ENCODE measurements at places on chromosomes 4 and X. TPM values are rescaled to one million over a fixed set of nuclear protein-coding genes. Genes with fewer than 3 reads are reported as not detected.

- DNase-seq: no peak
Observed at GRCh38 chr4:8736090-8736825, 135.4 kb downstream of the HMX1 start.

- no peak for DNase-seq
Observed at GRCh38 chr4:7470522-7471128, 35.9 kb upstream of the PSAPL1 start.

DNA sequence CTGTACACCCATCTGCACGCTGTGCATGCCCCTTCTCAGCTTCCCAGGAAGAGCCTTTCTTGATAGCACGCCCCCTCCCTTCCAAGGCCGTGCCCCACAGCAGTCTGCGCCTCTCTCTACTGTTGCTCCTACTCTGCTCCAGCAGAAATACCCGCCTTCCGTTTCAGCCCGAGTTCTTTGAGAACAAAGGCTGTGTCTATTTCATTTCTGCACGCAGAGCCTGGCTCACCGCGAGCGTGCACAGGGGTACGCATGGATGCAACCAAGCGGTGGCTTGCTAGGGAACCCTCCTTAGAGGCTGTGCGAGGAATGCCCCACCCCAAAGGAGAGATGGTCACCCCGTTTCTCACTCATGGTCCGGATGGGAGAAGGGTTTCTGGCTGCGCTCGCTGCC is 485 bp downstream of the AADAT start:
- DNase-seq: no peak

The HTN3 gene
- total RNA-seq: not detected

- DNase-seq: no peak
Observed at GRCh38 chr4:139710073-139710472, 44.5 kb downstream of the MGST2 start.

- DNase-seq: no peak
Observed at GRCh38 chr4:108303488-108304177, 134.9 kb upstream of the LEF1 start.

GRCh38 chr4:123198706-123199105 is 197.9 kb upstream of the SPRY1 start:
- no peak for DNase-seq

The EDNRA gene
- total RNA-seq: 10.5 TPM

- no peak for DNase-seq
Observed at GRCh38 chrX:154696676-154697045, 43.3 kb upstream of the CTAG2 start.
